Stimulated activated naive CD4-positive, alpha-beta T cell (primary cell): ENCODE measurements at places on chromosomes 1 and 21.

GRCh38 chr1:179706339-179706941 is 36.7 kb upstream of the FAM163A start:
- peak; percentile 17 for DNase-seq

- no peak for DNase-seq
Measured at GRCh38 chr21:17440969-17441368, 71.9 kb upstream of the CXADR start.

DNA sequence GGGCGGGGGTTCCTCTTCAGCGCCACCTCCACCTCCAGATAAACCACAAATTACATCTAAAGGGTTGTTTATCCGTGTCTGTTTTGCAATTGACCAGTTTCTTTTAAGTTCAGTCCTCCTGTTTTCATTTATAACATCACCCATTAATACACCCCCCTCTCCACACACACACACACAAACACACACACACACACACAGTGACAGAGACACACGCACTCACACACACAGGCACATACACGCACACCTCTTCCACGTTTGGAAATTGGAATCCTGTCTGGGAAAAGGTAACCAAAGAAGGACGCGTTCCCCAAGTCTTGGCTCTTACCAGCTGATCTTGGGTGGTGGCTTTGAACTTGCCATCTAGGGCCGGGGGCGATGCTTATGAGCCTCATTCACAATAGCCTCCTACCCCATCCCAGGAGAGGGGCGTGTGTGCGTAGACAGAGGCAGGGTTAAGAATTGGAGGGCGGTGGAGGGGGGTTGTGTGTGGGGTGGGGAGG is 442 bp upstream of the CSMD2 start:
- DNase-seq = no peak

GRCh38 chr1:61844006-61844405 is 101.7 kb downstream of the PATJ start:
- DNase-seq = no peak

DNA sequence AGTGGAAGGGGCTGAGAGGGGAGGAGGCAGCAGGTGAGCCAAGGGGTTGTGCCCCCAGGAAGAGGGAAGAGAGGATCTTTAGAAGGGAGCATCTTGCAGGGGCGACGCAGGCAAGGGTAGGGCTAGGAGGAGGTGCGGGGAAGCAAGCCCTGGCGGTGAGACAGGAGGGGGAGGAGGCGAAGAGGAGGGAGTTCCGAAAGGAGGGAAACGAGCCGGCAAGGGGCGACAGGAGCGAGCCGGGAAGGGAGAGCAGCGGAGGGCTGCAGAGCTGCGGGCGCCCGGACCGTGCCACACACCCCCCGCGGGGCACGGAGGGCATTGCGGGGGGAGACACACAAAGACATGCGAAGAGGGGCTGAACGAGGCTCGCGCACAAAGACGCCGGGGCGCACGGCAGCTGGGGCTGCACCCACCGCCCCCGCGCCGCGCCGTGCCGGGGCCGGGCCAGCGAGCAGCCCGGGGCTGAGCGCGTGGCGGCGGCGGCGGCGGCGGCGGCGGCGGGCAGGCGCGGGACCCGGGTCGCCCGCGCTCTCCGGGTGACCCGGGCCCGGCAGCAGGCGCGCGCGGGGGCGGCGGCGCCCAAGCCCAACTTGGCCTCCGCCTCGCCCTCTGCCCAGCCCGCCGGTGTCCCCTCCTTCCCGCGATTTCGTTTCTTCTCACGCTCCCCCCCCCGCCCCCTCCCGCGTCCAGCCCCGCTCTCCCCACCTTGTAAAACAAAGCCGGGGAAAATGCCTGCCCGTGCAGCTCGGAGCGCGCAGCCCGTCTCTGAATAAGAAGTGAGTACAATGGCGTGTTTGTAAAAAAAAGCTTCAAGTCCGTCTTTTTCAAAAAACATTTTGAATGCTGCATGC is at the start of gene KCNK2:
TSS of gene KCNK2 (plus strand) at position 206 of the 851 bp plus-strand sequence. CDS start 649 bp downstream, outside the sequence.
- DNase-seq = no peak

- peak; percentile 6 for DNase-seq
Measured at GRCh38 chr1:117719004-117719403, 113.2 kb downstream of the TENT5C start.

DNA sequence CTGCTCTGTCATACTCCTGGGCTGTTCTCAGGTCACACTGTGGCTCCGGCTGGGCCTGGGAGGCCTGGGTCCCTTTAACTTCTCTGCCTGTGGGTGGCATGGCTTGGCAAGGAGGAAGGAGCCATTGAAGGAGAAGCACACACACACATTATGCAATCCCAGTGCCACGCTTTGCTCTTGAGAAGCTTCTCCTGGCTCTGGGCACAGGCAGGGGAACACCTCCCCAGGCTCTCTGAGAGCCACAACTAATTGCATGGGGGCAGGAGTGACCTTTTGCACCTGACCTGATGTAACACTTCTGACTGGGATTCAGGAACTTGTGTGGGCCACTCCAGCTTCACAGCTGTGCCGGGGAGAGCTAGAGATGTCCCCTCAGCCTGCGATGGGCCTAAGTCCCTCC is 23.1 kb downstream of the LGR6 start:
- no peak for DNase-seq

- no peak for DNase-seq
Measured at GRCh38 chr21:36627242-36627641, 71.7 kb upstream of the SIM2 start.
